ENCODE measurements at places on chromosomes 4 and X.
A peak's percentile ranks its signal among the peaks of the same experiment; 100 is the strongest.

DNA sequence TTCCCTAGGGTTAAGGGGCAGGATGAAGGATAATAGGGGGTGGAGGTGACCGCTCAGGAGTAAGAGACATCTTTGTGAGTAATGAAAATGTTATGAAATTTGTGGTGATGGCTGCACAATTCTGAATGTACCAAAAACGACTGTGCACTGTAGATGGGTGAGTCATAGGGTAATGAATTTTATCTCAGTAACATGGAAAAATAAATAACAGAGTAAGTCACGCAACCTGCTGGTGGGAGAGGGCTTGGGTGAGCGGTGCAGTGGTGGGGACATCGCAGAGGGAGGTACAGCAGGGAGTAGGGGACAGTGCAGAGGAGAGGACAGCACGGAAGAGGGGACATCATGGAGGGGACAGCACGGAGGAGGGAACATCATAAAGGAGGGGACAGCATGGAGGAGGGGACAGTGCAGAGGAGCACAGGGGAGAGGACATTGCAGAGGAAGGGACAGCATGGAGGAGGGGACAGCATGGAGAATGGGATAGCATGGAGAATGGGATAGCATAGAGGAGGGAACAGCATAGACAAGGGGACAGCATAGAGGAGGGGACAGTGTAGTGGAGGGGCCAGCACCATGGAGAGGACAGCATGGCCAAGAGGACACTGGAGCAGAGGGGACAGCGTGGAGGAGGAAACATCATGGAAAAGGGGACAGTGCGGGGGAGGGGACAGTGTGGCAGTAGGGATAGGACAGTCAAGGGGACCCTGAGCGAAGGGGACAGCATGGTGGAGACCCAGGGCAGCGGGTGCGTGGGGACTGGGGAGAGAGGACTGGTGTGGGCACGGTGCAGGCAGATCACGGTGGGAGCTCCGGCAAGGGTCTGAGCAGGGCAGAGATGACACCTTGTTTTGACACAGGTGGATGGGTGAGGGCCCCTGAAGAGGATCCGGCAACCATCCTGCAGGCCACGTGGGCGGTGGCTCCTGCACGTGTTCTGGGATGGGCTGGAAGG is 68.5 kb upstream of the MXD4 start:
- peak; percentile 94 for DNase-seq

DNA sequence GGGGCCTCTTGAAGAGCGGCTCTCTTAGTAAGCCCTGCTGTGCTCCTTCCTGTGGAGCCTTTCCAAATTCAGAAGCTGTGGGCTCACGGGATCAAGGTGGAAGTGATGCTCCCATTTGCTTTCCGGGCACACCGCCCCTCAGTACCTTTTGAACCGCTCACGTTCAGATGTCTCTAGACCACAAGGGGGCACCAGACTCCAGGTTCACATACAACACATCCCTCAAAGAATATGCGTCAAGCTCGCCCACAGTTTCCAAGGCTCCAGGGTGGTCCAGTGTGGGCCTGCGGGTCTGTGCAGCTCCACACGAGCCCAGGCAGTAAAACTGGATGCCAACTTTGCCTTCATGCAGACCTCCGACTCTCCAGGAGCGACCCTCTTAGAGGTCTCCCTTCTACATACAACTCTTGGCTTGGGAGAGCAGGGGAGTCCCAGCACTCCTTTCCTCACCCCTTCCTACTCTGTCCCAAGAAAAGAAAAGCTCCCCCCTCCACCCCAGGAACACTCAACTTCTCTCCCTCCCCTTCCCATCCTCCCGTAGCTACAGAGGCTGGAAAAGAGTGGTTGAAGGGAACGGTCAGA is 11.0 kb downstream of the SUPT20HL1 start:
- peak; percentile 56 for DNase-seq

- DNase-seq = no peak
Measured at GRCh38 chrX:136742721-136743379, 37.9 kb downstream of the ARHGEF6 start.

GRCh38 chrX:131288188-131288587 is 918 bp downstream of the IGSF1 start:
- no peak for DNase-seq

DNA sequence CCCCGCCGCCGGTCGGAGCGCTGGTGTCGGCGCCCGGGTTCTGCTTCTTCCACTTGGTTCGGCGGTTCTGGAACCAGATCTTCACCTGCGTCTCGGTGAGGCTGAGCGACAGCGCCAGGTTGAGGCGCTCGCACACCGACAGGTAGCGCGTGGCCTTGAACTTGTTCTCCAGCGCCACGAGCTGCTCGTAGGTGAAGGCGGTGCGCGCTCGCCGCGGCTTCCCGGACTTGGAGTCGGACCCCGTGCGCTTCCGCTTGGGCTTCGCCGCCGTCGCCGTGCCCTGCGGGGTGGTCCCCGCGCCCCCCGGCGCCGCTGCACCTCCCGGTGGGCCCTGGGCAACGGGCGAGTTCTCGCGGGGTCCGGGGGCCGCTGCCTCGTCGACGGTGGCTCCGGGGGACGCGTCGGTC is 3.1 kb downstream of the NKX1-1 start:
- no peak for DNase-seq

DNA sequence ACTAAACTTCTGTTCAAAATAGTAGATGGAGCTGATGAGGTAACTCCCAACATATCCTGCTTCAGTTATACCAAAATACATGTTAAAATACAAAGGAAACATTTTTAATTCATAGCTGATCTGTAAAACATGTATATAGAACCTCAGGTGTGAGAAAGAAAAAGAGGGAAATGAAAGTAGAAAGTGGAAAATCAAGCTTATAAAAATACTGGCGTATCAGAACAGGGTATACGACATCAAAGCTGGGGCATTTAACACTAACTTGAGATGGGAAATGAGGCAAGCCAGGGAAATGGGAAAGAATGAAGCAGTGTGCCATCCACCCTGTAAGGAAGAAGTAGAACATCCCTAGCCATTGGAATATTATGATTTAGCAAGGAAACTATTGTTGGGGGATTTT is 767.5 kb downstream of the DMD start:
- no peak for DNase-seq

- DNase-seq = no peak
Measured at GRCh38 chrX:16950423-16950822, 4.0 kb downstream of the REPS2 start.

GRCh38 chrX:82692991-82693390 is 815.1 kb upstream of the POU3F4 start:
- DNase-seq = no peak

DNA sequence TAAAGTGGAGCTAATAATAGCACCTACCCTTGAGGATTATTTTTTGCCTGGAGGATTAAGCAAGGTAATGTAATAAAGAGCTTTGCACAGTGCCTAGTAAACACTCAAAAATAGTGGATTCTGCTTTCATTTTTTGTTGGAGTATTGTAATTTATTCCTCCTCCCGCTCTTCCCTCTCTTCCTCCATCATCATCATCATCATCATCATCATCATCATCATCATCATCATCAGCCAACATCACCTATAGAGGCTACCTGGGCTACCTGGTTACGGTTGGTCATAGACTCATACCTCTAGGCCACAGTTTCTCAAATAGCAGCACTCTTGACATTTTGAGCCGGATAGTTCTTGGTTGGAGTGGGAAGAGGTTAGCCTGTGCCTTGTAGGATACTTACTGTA is 126.9 kb upstream of the TEX13A start:
- DNase-seq = no peak

GRCh38 chrX:124507246-124507645 is 160.9 kb downstream of the SH2D1A start:
- peak; percentile 25 for DNase-seq

- peak; percentile 56 for DNase-seq
Measured at GRCh38 chr4:86720508-86721068, 126.5 kb downstream of the PTPN13 start.

DNA sequence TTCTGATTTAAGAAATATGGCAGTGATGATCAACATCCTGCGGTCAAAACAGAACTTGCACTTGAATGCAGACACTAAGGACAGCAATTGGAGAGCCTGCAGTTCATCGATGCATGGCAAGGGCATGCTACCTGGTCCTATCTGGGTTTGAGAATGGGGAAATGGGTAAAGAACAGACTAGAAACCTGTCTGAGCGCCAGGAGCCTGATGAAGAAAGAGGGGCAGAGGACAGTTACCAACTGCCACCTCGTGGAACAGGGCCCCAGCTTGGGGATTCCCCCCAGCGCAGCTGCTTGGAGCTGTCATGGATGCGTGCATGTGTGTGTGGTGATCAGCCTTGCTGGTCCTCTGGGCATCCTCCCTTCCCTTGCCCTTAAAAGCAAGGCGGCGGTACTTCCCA is 30.2 kb upstream of the NKRF start:
- DNase-seq = no peak

DNA sequence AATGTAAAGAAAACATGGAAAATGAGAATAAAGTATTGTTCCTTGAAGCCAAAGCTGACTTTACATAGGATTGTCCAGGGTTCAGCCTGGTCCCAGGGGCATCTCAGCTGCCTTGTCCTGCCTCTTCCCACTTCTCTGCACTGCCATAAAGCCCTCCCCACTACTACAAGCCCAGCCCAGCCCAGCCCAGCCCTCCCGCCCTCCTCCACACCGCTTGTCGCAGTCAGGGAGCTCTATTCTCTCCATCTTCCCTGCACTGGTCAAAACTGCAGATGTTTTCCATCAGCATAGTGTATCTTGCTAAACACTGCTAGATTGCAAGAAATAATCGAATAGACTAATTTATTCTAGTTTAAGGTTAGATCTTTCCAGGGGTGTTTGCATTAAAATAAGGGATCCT is 100.3 kb downstream of the TENM3 start:
- no peak for DNase-seq

DNA sequence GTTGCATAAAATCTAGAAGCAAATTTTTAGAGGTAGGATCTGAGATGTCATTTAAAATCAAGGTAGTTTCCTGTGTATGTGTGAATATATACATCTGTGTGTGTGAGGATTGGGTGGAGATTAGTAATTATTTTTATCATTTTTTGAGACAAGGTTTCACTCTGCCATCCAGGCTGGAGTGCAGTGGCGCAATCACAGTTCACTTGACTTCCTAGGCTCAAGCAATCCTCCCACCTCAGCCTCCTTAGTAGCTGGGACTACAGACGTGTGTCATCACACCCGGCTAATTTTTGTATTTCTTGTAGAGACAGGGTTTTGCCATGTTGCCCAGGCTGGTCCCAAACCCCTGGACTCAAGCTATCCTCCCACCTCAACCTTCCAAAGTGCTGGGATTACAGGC is 188.3 kb downstream of the RAPGEF2 start:
- DNase-seq = no peak

DNA sequence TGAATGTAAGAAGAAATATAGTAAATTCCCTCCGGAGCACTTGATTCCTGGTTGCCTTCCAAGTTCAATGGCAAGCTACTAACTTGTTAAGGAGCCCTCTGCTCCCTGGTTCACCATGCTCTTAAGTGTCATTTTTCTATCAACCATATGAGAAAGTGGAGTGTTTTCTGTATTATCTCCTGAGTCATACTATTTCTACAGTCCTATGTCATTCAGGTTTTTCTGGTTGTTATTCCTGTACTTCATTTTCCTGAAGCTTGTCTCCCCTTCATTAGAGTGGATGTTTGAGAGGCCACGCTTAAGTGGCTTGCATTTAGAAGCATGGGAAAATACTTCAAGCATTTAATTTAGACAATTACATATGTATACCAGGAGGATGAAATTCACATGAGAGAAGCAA is 14.7 kb upstream of the EPGN start:
- no peak for DNase-seq

GRCh38 chr4:146229406-146229805 is 15.1 kb downstream of the REELD1 start:
- no peak for DNase-seq

DNA sequence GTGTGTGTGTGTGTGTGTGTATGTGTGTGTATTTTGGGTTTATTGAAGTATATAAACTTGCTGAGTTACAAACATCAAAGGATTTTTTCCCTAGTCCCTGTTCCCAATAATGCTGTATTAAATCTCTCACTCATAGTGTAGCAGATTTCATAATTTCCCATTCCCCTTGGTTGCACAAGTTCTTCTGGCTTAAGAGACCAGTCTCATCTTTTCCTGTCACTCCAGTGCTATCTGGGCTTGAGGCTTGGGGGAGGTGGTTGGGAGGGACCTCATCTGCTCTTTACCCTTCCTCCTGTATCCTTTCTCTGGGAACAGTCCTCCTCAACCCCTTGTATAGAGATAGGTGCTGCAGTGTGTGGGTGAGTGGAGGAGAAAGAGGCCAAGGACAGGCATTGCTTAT is 285.4 kb upstream of the BOD1L1 start:
- DNase-seq = peak; percentile 67

DNA sequence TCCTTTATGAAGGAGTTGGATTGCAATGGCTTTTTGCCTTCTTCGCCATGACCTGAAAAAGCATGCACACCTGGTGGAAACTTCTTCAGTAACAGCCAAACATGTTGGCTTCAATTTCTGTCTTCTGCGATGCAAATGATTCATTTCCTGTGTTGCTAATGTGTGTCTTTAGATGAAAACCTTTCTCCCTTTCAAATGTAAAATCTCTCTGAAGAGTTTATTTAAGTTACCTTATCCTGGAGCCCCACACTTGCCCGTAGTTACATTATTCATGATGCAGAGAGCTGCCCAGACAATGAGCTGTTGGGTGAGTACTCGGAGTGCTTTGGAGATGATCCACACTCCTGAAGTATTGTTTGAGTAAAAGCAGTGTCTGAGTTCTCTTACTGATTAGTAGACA is 1100.9 kb downstream of the RPA4 start:
- no peak for DNase-seq

GRCh38 chr4:141142423-141142822 is 9.2 kb upstream of the RNF150 start:
- DNase-seq = no peak

GRCh38 chr4:113695328-113696169 is 66.0 kb downstream of the CAMK2D start:
- DNase-seq = no peak

GRCh38 chrX:155841232-155841631 is 39.9 kb upstream of the VAMP7 start:
- peak; percentile 1 for DNase-seq

GRCh38 chrX:18160369-18160768 is 60.3 kb downstream of the BEND2 start:
- DNase-seq = no peak

GRCh38 chrX:40947276-40947675 is 138.0 kb upstream of the USP9X start:
- DNase-seq = peak; percentile 79

DNA sequence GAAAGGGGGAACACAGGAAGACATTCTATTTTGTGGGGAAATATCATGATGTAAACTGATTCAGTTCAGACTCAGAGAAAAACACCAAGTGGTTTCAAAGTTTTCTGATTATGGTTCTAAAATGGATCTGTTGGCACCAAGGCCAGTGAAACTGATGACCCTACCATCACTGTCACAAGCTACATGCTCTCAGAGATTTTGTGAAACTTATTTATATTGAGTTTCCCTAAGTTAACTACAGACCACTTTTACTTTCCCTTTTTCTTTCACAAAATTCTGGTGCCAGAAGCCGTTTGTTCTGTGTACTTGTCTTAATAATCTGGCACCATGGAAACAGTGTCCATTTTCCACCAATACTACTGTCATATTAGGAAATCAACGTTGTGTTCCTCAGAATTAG is 43.4 kb upstream of the CABS1 start:
- no peak for DNase-seq

- no peak for DNase-seq
Measured at GRCh38 chr4:109276482-109277095, 25.9 kb downstream of the COL25A1 start.

Measured in GM23248 (cell line).